ENCODE measurements at places on chromosomes 2 and 18.

GRCh38 chr2:166573391-166573790, 79.3 kb upstream of the SCN7A start:
- no peak for DNase-seq

DNA sequence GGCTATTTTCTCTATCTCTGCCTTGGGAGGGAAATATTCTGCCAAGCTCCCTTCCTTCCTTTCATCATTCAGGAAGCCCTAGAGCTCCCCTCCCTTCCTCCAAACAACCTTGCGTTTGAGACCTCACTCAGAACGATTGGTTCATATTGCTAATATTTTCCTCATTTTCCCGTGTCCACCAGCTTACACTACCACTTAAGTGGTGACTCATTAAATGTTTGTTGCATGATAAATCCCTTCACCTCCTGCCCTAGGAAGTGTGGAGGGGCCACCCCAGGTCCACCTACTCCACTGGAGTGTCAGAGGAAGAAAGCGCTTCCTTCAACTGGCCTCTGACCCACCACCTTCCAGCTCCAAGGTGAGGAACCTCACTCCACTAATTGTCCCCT, 2.3 kb upstream of the LPIN2 start:
- no peak for DNase-seq

- DNase-seq = peak; percentile 78
These were observed 97.2 kb downstream of the SEPTIN10 start for GRCh38 chr2:109516445-109517117.

GRCh38 chr2:47805850-47806249, 22.9 kb downstream of the MSH6 start:
- no peak for DNase-seq

GRCh38 chr2:95345563-95346230, 48.5 kb downstream of the KCNIP3 start:
- DNase-seq = peak; percentile 90

DNA sequence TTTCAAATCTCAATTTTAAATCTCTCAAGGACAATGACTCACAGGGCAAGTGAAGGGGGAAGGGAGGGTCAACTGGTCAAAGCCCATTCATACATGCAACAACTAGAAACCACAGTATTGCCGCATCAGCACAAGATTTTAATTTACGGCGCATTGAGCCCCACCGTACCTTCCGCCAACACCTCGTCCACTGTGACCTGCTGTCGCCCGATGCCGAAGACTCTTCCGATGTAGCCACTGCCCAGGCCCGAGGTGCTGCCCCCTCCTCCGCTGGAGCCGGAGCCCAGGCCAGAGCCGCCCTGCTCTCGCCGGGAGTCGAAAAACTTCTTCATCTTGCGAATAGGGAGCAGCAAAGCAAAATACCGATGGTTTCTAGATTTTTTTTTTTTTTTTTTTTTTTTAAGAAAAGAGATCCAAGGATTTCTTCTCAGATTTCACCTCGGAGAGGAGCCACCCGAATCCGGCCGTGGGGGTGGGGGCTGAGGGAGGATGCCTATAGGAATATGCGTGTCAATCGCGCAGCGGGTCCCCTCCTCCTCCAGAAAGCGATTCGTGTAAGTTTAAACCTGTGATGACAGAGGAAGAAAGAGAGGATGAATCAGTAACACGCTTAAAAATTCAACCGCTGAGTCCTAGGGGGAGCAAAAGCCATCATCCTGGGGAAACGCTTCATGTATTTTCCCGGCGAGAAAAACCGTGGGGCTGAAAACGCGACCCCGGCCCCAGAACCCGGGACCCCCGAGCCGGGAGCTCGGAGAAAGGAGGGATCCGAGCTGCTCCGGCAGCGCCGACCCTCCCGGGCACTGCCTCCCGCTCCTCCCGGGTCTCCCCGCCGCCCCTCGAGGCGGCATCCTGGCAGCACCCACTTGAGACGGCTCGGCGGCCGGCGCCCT, 584 bp downstream of the AAK1 start:
- peak; percentile 81 for DNase-seq

- no peak for DNase-seq
These were observed 728.6 kb downstream of the SLC4A3 start for GRCh38 chr2:220356076-220356475.

DNA sequence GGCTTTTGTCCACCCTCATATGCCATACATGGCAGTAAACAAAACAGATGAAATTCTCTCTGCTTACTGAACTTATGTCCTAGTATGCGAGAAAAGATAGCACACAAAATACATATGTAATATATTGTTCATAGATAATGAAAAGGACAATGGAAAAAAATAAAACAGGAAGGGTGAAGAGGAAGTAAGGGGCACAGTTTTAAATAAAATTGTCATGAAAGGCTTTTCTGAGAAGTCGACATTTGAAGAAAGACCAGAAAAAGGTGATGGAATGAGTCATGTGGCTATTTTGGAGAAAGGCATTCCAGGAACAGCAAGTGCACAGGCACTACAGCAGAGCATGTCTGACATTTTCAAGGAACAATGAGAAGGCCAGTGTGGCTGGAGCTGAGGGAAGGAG, 56.4 kb downstream of the KCNH7 start:
- no peak for DNase-seq

GRCh38 chr2:46967990-46968647, 52.5 kb upstream of the MCFD2 start:
- peak; percentile 86 for DNase-seq

DNA sequence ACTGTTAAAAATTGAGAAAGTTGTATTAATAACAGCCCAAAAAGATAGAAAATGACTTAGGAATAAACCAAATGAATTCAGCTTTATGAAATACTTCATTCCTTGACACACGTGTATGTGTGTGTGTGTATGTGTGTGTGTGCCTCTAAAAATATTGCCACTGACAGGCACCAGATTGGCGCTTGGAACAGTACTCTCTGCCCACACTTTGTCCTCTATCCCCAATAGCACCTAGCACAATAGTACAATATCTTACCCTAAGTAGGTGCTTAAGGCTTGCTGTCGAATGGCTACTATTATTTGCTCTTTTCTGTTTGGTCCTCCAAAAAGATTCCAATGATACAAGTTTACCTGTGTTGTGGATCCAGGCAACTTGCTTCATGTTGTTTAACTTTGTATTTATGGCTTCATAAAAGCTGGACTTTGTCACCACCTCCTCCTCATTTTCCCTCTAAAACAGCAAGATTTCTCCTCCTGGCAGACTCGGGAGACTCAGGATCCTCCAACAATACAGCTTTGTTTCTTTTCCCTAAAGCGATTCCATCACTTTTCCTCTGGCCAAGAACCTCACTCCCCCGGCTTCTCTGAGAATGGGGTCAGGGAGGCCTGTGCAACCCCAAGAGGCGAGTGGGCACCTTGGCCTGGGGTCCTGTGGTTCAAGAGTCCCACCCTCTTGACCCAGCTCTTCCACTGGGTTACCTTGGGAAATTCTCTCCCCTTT, 43.3 kb upstream of the LCLAT1 start:
- no peak for DNase-seq

DNA sequence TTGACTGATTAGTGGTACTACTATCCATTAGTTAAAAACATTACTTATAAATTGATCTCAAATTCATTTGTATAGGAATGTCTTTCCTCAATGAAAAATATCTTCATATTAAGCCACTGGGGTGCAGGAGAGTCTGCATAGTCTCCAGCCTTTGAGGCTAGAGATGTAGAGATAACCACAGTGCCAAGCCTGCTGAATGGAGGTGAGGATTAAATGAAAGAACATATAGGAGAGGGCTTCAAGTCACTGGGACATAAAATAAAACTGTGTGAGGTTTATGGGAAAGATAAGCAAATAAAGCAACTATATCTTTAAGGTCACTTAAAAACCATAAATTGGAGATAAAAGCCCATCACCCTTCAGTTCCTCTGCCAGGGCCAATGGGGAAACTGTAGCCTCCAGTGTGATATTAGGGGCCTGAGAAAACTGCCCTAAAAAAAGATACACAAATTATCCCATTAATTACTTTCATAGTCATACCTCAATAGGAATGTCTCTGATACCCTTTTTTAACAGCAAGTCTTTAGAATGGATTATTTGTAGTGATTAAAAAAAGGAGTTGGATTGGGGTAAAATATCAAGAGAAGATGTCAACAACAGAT, 27.6 kb downstream of the GALNT3 start:
- no peak for DNase-seq

GRCh38 chr2:110124939-110125691, 9.5 kb upstream of the MALL start:
- DNase-seq = no peak

DNA sequence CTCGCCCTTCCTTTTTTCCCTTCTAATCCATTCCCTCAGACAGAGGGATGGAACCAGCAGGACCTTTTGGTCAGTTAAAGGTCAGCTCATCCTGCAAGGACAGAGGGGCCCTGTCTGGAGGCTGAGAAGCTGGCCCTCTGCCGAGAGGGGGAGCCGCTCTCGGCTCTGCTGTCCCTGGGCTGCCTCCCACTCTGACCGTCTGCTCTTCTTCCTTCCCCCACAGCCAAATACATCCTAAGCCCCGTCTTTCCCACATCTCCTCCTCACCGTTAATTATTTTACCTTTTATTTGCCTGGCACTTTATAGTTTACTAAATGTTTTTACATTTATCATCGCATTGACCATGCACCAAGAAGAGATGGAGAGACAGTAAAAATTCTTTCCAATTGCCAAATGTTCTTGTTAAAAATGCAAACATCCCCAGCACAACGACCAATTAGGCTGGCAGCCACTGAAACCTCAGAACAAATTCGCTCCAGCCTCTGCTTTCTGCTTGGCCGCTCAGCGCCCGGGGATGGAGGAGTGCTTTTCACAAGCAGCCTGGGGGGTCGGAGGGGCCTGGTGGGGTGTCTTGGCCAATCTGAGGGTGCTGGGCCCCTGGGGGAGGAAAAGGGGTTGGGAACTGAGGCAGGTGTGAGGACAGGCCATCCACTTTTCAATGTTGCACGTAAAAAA, 123.7 kb downstream of the TNS1 start:
- DNase-seq = peak; percentile 53

- DNase-seq = no peak
These were observed 129.4 kb upstream of the SRD5A2 start for GRCh38 chr2:31710121-31710520.
